ENCODE measurements at places on chromosomes 7 and 10.

GRCh38 chr7:36600314-36600682 is 124.0 kb downstream of the AOAH start:
- no peak for DNase-seq

DNA sequence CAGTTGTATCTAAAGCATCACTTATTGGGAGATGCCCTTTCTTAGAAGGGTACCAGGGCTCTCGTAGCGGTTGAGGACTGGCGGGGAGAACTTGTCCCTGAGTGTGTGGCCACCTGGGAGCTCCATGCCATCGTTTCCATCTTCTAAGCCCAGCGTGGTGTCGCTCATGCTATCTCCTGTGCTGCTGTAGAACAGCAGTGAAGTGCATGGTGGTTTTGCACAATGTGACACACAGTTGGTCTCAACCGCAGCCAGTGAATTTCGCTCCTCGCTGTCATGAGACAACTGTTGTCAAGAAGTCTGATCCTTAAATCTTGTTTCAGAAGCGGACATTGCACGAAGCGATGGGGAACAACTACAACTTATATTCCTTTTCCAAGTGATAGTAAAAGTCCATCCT is 283.4 kb downstream of the GRID1 start:
- no peak for DNase-seq

GRCh38 chr10:88028072-88028471 is 164.6 kb downstream of the PTEN start:
- DNase-seq, result no peak

DNA sequence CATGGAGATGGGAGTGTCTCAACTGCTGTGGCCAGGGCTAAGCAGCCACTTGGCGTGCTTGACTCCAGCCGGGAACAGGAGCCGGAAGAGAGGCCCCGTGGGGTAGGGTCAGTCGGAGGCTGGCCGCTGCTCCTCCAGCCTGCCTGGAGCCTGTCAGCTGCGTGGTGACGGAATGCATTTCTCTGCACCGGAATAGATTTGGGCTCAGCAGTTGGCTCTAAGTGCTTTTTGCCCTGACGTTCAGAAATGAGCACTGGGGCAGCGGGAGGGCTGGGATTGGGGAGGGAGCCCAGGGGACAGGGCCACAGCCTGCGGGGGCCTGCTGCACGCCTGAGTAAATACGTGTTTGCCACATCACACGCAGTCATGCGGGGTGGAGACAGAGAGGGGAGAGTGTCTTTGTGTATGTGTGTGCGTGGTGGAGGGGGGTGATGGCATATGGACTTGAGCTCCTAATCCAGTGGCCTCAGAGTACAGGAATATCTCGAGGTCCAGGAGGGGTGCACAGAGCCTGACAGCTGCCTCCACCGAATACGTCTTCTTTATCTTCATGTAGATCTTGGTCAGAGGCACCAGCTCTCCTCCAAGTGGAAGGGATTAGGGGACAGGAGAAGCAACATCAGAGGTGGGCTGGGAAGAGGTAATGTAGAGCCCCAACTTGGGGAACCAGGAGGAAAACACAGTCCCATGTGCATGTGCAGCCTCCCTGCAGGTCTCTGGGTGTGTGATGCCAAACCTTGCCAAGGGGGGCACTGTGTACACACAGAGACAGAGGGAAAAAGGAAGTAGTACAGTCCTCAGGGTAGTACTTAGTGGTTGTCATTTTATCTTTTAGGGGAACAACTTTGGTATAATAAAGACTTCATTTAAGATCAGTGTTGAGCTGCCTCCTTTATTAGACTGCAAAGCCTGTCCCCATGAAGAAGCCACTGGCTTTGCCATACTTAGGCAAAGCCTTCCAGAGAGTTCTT is 151.4 kb downstream of the CDH23 start:
- peak; percentile 47 for DNase-seq

- DNase-seq, result no peak
Observed at GRCh38 chr7:134375206-134375605, 58.5 kb upstream of the SLC35B4 start.

- DNase-seq, result peak; percentile 89
Observed at GRCh38 chr7:158976849-158977593, 120.7 kb downstream of the DYNC2I1 start.

DNA sequence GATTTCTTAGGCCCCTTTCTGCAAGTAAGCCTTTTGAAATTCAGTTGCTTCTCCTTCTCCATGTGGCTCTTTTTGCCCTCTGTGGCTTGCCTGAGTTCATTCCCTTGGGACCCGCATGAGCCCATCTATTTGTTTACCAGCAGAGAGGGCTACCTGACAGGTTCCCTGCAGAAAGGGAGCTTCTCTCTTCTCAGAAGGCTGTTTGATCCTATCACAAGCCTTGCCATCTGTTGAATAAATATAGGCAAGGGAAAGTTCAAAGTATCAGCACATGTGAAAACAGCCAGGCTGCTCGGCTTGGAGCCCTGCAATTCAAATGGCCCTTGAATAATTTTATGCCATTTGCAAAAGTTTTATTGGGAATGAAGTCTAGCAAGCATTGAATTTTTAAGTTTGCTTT is 720.2 kb upstream of the FZD8 start:
- DNase-seq, result no peak

DNA sequence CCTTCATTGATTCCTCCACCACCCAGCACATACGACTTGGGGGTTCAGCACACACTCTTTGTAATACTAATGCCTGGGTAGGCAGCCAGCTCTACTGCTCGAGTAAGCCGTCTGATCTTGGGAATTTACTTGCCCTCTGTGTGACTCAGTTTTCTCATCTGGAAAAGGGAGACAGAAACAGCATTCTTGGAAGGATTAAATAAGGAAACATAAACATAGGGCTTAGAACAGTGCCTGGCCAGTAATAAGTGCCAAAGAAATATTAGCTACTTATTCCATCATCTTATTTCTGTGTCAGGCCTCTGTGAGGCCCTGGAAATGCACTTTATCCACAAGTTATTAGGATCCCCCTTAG is 130.1 kb downstream of the TNS3 start:
- no peak for DNase-seq

DNA sequence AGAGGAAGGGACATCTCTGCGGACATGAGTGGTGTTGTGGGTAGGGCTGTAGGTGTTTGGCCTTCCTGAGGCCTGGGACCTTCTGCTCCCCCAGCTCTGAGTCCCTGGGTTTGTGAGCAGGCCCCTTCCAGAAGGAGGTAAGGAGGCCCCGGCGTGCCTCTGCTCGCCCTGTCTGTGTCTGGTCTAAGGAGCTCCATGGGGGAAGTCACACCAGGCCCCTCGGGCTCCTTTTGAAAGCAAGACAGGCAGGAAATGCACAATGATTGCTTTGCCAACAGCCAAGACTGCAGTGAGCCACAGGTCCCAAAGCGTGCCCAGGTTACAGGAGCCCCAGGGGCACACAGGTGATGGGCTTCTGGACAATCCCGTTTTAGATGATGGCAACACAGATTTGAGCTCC is 89.5 kb downstream of the FAM53B start:
- DNase-seq, result no peak

GRCh38 chr10:5643346-5644067 is 22.9 kb downstream of the ASB13 start:
- DNase-seq, result no peak

GRCh38 chr7:34043461-34044305 is 138.3 kb downstream of the BMPER start:
- no peak for DNase-seq

- no peak for DNase-seq
Observed at GRCh38 chr10:33155720-33156638, 178.5 kb downstream of the NRP1 start.

- DNase-seq, result no peak
Observed at GRCh38 chr7:40418448-40418847, 283.6 kb downstream of the SUGCT start.

- no peak for DNase-seq
Observed at GRCh38 chr7:16078076-16078952, 343.0 kb downstream of the CRPPA start.

DNA sequence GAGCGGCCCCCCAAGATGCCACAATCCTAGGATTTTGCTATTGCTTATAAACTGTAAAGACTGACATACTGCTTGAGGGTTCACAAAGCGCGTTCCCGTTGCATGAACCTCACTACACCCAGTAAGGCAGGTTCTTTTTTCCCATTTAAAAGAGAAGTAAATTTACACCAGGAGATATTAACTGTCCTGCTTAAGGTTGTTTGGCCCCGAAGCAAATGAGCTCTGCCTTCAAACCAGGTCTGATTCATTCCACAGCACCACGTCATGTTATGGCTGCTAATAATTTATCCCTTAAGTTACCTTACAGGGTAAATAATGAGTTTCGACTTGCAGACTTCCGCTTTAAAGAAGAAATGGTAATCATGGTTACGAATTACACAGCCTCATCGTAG is 559 bp upstream of the FKBP14 start:
- DNase-seq, result no peak

DNA sequence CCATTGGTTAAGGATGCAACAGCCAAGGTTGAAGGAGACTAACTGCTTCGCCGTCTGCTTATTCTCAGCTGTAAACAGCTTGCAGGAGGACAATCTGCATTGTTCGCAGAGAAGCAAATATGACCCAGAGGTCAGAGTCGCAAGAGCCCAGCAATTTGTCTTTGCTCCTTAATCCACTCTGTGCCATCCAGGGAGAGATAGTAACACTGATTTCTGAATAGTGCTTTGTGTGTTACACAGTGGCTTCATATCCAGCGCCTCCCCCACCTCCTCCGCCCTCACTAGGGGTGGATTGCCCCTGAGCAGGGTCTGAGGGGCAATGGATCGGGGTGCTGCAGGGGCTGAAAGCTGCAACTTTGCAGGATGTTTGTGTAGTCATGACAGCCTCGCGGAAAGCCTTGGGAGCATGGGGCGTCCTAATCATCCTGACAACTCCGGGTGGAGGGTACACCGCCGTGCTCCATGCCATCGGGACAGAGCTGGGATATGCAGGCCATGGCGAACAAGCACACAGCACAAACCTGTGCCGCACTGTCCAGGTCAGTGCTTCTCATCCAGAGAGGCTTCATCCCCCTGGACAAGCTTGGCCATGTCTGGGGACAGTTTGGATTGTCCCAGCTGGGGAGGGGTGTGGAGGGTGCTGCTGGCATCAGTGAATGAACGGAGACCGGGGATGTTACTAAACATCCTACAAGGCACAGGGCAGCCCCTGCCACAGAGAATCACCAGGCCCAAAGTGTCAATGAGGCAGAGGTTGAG is 103.1 kb upstream of the INSIG1 start:
- no peak for DNase-seq

All from head of caudate nucleus (tissue), 42 donors.